ENCODE measurements at places on chromosomes 2 and 18. TPM values are rescaled to one million over a fixed set of nuclear protein-coding genes. Genes with fewer than 3 reads are reported as not detected.

DNA sequence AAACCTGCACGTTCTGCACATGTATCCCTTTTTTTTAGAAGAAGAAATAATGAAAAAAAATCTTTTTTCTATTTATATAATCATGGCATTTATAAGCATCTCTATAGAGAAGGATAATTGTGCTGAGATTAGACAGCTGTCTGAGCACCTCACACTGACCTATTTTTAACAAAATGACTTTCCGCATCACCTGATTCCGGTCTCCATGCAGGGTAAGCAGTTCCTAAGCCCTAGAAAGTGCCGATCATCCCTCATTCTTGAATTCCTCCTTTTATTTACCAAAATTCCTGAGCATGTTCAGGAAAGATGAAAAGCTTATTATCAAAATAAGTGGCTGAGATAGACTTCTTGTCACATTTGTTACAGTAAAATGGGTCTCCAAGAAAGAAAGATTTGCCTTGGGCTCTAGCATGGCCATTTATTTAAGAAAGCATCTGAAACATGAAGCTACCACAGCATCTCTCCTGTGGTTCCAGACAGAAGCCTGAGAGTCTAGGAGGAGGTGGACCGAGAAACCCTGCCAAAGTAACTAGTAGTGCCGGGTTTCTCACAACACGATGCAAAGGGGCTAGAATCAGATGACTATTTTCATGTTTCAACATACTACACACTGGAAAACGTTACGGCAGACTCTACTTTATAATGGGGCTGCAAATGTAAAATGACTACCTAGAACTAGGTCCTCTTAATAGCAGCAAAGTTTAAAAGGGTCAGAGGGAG is 670 bp downstream of the GKN1 start:
- DNase-seq, result no peak

GRCh38 chr2:39476524-39476923 is 39.4 kb upstream of the MAP4K3 start:
- DNase-seq, result no peak

DNA sequence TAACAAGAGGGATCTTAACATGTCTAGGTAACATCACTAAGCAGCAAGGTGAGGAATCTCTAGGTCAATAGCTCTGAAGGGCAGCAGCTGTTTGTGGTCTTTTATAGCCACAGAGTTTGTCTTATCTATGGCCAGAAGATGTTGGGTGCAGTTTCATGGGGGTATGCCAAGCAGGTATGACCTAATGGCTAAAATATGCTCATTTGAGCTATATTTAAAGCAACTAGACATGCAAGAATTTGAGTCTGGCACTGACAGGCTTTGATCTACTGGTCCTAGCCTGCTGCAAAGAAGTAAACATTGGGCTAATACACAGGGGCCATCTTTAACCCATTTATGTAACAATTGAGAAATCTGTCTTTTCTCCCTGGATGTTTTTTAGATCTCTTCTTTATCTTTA is 13.9 kb upstream of the UGP2 start:
- DNase-seq, result peak; percentile 22

- DNase-seq, result no peak
These were observed 282.1 kb upstream of the TRIB2 start for GRCh38 chr2:12434630-12435098.

DNA sequence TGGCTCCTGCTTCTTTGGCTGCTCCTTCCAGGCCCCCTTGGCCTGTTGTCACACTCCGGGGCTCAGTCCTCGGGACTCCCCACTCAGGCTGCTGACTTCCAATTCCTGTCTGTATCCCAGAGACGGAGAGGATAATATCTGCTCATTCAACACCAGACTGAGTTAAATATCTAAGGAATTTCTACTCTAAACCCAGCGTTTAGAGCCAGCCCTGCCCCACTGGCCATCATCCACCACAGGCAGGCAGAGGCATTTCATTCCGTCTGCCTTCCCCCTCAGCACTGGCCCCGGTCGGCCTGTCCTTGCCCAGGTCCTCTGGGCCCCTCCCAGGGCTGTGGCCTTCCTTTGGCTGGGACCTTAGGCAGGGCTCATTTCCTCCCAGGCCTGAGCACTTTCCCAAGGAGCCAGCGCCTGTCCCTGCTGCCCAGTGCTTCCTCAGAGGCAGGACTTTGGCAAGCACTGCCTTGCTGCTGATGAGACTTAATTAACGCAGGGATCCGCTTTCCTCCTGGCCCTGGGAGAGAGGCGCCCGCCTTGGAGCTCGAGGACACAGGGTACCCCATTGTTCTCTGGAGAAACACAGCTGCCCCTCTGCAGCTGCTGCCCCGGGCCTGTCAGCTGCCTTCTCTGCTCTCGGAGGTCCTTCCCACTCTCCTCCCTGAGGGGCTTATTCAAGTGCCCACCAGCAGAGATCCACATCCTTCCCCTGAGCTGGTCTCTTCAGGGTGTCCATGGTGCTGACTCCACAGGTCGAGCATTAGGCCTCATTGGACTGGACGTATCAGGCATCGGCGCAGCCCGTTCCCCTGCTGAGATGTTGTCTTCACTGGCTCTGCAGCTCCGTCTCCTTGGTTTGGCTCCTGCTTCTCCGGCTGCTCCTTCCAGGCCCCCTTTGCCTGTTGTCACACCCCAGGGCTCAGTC is 42.8 kb downstream of the ATOH8 start:
- peak; percentile 44 for DNase-seq

- no peak for DNase-seq
These were observed 31.0 kb downstream of the TCF7L1 start for GRCh38 chr2:85164145-85164569.

DNA sequence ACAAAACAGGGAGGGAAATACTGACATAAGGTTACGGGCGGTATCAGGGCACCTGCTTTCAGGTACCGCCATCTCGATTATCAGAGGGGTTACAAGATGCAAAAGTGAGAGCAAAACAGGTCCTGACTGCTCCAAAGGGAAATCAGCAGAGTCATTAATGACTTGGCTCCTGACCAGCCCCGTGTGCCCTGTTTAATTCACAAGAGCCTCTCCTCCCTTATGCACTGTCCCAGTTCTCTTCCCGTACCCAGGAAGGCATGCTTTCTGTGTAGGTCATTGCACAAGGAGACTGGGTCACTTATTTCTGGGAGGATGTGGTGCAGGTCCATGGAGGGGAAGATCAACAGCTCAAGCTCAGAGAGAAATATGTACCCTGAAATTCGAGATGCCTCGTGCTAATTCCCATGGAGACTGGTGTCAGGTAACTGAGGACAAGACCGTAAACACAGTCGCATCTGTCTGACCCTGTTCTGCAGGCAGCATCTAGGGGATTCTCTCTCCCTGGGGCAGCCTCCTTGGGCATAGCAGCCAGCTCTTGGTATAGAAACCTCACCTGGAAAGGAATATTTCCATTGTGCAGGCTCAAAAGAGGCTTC is 79.9 kb downstream of the HNRNPLL start:
- no peak for DNase-seq

DNA sequence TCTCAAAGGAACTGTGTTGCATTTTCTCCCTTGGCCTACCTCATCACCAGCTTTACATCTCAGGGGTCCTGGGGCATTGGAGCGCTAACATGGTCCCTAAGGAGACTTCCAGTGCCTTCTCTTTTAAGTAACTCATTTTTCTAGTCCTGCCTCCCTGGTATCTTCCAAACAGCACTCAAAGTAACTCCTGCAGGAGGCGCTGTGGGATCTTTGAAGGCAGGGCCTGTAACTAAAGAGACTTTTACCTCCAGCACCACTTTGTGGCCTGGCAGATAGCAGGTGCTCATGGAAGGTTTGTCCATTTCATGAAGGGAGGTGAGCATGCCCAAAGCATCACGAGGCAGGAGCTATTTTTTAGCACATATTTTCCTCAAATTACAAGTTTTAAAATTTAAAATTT is 411.0 kb upstream of the GYPC start:
- no peak for DNase-seq

MPP4 gene
- not detected for total RNA-seq

DNA sequence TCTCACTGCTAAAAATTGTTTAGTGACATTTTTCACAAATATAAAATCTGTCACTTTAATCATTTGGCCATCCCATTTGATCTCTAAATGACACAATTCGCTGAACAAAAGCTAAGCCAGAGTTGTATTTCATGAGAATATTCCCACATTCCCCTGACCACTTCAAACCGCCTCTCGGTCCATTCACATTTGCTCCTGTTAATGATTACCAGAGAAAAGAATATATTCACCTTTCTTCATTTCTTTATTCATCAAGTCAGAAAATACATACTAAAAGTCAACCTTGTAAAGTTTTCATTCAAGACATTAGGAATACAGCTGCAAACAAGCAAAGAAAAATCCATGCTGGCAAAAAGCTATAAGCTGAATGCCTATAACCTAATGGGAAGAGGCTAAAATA is 225.5 kb downstream of the DOK6 start:
- DNase-seq, result no peak

GRCh38 chr2:125160947-125161346 is 1135.9 kb downstream of the CNTNAP5 start:
- no peak for DNase-seq

GRCh38 chr2:233153146-233153798 is 93.1 kb downstream of the INPP5D start:
- no peak for DNase-seq

CFC1 gene
- not detected for total RNA-seq

EIPR1 gene
- 28.9 TPM for total RNA-seq

TLX2 gene
- not detected for total RNA-seq

GRCh38 chr2:16199882-16200553 is 259.7 kb downstream of the MYCN start:
- no peak for DNase-seq

DNA sequence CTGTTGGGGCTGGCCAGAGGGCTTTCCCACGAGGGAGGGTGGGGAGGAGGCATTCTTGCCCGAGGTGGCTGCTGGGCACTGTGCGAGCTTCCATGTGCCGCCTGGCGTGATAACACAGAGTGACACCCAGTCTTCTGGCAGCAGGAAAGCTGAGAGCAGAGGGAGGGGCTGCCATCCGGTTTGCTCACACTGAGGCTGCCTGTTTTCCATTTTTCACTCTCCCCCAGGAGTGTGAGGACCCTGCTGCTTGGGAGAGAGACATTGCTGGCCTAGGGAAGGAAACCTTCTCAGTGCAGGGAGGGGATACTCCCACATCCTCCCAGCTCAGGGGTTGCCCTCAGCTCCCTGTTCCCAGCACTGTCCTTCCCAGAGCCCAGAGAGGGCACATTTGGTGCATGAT is 73.1 kb downstream of the INHBB start:
- peak; percentile 9 for DNase-seq

DNA sequence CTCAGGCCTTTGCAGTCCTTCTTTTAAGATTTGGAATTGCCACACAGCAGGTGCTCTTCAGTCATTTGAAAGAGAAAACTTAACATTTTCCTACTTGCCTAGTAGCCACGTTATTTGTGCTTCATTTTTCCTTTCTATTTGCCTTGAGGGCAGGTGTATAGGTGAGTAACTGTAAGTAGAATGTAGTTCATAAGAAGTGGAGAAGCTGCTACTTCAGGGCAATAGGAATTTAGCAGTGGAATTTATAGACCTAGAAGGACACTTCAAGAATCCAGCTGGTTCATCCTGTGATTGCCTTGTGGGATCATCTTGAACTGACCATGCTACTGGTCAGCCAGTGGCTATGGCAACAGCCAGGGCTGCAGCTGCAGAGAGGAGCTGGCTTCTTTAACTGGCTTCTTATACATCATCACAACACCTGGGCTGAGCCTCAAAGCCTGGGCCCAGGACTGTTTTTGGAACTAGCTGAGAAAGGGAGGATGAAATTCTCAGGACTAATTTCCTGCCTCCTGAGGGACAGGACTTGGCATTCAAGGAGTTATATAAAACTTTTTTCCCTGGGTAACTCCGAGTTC is 5.1 kb upstream of the LANCL1 start:
- no peak for DNase-seq

- DNase-seq, result no peak
These were observed 172.1 kb downstream of the SETBP1 start for GRCh38 chr18:44852818-44853217.

DNA sequence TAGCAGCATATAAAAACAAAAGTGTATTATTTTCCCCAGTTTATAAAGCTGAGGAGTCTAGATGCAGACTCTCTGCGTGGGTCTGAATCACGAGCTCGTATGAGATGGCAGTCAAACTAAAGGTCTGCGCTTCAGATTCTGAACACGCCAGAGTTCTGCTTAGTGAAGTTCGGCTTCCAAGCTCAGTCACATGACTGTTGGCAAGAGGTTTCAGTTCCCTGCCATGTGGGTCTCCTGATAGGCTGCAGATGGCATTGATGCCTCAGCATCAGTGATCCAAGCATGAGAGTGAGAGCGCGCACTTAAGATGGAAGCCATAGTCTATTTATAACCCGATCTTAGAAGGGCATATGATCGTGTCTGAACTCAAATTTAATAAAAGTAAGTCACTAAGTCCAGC is 242.8 kb upstream of the DOK6 start:
- DNase-seq, result no peak

DNA sequence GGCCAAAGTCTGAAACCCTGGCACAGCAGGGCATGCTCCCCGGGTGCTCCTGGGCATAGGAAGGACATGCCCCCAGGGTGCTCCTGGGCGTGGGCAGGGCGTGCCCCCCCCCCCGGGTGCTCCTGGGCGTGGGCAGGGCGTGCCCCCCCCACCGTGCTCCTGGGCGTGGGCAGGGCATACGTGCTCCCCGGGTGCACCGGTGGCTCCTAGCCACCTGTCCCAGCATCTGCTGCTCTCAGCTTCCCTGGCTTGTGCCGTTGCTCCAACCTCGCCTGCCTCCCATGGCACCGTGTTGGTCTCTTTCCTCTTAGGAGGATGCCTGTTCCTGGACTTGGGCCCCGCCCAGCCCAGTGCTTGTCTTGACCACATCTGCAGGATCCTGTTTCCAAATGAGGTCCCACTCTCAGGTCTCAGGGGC is 95.6 kb upstream of the CTDP1 start:
- no peak for DNase-seq

DNA sequence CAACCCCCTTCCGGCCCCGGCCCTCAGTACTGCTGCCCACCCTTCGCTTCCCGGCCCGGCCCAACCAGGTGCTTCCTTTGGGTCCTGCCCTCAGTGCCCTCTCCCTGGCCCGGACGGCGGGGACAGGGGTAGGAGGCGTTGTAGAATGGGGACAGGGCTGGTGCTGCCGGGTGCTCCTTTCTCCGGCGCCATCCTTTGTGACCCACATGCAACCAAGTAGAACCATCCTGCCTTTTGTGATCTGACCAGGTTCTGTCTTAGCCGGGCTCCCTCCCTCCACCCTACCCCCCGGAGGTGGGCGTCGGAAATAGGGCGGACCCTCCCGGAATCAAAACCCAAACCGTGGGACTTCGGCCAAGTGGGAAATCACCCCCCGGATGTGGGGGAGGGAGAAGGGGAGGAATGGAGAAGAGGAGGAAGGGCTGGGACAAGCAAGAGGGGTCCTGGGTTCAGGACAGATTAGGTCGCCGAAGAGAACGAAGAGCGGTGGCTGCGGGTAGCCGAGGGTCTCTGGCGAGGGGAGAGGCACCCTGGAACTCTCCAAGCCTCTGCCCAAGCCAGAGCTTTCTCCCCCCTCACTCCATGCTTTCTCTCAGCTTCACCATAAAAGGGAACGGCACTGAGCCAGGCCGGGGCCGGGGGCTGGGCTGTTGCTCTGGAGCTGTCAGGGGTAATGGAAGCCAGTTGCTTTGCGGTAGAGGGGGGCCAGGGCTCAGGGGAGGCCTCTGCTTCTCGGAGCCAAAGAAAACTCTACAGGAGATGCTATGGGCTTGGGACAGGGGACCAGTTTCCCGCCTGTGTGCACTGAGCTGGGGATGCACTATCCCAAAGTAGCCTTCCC is 756 bp upstream of the OST4 start:
- DNase-seq, result peak; percentile 92

All from uterus (tissue), 4 donors.